ENCODE measurements at places on chromosomes 13 and 19.
A peak's percentile ranks its signal among the peaks of the same experiment; 100 is the strongest.

DNA sequence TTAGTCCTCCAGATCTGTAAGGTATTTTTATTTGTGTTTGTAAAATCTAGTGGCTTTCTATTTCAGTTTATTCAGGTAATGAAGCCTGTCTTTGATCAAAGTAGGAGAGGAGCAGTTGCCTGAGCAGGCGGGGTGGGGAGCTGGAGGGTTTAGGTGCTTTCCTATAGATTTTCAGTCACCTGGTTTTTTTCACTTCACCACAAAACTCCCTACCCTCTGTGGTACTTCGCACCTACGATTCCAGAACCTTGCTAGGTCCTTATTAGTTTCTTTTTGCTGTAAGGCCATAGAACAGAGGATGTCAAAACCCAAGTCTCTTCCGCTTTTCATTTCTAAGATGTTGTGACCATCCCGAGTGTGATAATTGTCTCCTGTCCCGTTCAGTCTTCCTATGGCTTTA, 26.6 kb downstream of the SLAIN1 start:
- DNase-seq, result no peak

DNA sequence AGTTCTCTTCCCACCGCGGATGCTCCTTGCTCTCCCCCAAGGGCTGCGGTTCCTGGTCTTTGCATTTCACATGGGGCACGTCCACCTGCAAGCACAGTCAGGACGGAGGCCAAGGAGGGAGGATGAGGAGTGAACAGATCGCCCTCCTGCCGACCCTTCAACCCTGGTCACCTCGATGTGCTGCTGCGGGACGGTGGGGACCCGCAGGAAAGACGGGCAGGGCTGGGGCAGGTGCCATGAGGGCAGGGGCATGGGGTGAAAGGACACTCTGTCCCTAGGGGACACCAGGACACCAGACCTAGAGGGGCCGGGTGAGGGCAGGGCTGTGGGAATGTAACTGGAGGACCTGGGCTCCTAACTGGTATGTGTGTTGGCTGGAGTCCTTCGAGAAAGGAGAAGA, 840 bp downstream of the SYCE2 start:
- no peak for DNase-seq

DNA sequence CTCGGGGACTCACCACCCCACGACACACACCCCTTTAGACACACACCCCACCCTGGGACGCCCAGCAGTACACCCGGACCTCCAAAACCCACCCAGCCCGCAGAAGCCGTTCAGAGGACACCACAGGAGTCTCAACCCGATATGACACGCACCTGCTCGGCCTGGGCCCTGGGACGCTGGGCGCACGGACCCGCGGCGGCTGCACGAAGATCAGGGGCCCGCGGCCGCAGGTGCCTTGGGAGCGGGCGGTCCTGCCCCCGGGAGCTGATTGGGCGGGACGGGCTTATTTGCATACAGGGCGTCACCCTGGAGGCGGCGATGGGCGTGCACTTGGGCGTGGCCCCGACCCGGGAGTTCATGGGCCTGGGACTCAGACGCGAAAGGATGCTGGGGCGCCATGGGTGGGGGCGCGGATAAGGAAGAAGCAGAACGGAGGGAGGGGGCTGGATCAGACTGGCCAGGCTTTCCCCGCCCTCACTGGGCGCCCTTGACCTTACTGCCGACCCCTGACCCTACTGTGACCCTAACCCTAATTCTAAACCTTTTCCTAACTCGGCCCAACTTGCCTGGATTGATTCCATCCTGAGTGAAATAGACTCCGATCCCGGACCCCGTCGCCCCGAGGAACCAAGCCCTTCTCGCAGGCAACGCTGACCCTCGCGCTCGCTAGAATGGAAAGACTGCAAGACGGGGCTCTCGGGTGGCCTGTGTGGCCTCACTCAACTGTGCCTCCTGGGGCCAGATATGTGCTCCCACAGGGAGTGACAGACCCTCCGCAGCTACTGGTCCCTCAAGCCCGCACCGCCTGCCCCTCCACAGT, at the start of gene MEF2B:
MEF2B (minus strand) TSS at position 211 of the 820 bp plus-strand sequence. CDS start 19,528 bp downstream, outside the sequence.
- peak; percentile 68 for DNase-seq

GRCh38 chr19:14115756-14116155, 1.8 kb downstream of the PRKACA start:
- no peak for DNase-seq

DNA sequence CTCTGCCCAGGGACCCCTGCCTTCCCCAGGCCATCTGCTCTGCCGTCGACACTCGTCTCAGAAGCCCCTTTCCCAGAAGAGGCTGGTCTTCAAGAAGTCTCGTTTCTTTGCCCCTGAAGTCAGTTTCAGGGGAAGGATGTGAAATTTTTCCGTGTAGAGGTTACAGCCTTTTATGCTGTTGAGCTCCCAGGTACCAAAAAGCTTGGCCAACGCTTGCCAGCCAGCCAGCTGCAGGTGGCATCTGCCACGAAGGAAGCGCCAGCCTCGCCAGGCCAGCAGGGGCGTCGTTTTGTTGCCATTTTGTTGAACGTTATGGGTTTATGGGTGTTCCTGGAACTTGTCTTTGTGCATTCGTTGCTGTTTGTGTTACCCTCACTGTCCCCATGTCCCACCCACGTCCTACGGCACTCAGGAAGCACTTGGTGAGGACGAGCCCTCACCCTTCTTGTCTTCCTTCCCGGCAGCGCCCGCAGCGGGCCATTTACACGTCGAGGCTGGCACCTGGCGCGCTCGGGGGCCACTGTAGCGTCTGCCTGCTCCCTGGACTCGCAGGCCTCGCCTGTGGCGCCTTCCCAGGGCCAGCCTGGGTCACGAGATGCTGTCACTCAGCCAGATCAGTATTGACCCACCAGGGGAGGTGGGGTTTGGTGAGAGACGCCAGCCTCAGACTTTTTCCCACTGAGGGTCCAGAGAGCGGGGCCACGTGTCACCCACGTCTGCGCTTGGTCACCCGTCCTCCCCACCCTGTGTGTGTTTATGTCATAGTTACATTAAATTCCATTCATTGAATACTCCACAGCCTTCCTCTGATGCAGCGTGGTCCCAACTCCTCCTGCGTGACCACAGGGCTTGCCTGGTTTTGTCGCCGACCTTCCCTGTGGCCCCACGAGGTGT, 37.1 kb downstream of the AP1M1 start:
- no peak for DNase-seq

GRCh38 chr19:9149997-9150396, 9.8 kb downstream of the ZNF317 start:
- no peak for DNase-seq

DNA sequence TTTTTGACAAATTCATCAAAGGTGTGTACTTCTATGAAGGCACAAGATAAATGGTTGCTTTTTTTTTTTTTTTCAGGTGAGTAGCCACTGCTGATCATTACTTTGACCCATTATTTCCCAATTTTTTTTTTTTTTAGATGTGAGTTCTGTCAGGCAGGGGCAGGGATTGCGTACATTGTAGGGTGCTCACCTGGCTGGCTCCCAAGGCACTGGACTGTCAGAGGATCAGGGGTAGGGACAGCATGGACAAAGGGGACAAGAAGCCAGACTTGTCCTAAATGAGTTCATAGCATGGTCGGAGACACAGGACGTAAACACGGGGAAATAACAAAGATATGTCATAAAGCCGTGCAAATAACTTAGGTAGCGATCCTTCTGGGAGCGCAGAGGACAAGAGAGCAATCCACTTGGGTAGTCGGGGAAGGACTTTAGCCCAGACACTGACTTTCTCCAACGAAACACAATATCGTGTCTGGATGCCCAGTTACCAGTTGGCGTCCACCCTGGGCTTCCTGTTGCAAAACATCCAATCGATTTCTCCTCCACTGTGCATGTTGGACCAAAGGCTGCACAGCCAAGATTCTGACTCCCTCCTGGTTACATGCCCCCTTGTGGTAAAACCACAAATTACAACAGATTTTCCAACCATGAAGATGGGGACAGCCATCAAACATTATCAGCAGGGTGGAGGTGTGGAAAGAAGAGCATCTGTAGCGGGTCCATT, 27.5 kb upstream of the KATNAL1 start:
- peak; percentile 3 for DNase-seq

DNA sequence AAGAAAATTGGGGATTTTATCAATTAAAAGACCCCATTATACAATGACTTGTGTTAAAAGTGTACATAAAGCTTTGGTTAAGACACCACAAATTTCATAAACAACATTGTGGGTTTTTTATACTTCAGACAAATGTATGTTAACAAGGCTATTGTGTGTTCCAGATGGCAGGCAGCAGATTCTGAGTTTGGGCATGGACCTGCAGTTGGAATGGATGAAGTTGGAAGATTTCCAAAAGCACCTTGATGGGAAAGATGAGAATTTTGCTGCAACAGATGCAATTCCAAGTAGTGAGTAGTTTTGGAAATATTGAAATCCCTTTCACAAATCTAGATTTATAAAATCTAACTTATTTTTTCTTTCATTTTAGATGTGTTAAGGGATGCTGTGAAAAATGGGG, 25.4 kb downstream of the MPHOSPH8 start:
- DNase-seq, result peak; percentile 1

DNA sequence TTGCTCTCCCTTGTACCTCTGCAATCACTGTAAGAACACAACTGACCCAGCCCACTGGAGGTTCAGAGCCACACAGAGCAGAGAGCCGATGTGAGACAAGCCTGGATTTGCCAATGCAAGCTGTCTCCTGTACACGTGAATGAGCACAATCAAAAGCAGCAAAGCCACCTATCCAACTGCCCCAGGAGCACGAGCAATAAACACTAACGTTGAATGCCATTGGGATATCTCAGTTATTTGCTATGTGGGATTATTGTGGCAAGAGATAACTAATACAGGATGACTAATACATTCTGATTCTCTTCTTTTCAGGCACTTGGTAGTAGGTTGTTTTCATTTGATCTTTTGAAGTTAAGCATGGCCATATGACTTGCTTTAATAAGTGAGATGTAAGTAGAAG, 85.2 kb upstream of the FAM216B start:
- DNase-seq, result no peak

GRCh38 chr19:39403331-39404312, 3.0 kb upstream of the ZFP36 start:
- no peak for DNase-seq

- peak; percentile 96 for DNase-seq
Observed at GRCh38 chr19:57814505-57815246, at the start of gene ZNF552. Gene ZNF552 (minus strand): TSS chr19:57814913. CDS start chr19:57814743, 170 bp downstream.

- DNase-seq, result peak; percentile 15
Observed at GRCh38 chr13:70523622-70524021, 415.4 kb upstream of the KLHL1 start.

GRCh38 chr13:84543962-84544361, 661.7 kb upstream of the SLITRK1 start:
- no peak for DNase-seq

DNA sequence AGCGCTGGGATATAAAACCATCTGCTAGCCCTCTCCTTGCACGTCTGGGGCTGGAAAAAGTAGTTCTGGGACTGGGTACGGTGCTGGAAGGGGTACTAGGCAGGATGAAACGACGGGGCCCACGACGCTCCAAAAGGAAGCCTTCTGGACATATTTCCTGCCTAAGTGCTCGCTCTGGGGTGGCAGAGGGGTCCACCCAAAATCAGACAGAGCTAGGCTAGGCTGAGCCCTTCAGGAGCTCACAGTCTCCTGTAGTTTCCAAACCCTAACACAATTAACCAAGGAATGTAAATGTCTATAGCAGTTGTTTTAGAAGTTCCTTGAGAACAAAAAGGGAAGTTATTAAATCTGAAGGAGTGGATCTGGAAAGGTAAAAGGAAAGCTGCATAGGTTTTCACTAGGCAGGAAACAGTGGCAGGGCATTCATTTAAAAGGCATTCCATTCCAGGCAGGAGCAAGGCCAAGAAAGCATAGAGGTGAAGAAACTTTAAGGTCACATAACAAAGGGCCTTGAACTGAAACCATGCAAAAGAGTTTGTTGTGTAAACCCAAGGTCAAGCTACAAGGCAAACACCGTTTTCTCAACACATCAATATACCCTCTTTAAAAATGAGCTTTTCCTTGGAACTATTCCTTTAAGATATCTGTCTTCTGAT, 634 bp upstream of the DIAPH3 start:
- no peak for DNase-seq

- no peak for DNase-seq
Observed at GRCh38 chr13:23618341-23618740, 48.1 kb downstream of the TNFRSF19 start.

- no peak for DNase-seq
Observed at GRCh38 chr19:55702131-55702627, 27.2 kb downstream of the EPN1 start.

GRCh38 chr13:93377196-93377595, 150.6 kb downstream of the GPC6 start:
- no peak for DNase-seq

DNA sequence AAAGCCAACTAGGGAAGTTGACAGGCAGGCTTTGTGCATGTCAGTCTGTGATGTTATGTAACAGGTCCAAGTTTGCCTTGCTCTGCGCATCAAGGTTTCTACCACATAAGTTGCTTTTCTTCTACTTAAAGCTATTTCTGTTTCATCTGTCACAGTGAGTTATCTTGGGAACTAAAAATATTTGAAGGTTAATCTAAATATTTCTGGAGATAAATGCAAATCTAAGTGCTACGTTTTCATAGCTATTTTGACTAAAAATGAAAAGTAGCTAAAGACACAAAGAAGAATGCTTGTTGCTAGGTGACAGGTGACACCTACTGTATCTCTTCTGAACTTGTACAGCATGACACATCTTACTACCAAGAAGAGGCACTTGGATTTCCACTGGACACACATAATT, 135.6 kb downstream of the KLF12 start:
- DNase-seq, result no peak

- DNase-seq, result no peak
Observed at GRCh38 chr13:52983836-52984235, 44.8 kb upstream of the OLFM4 start.

- DNase-seq, result no peak
Observed at GRCh38 chr19:3216874-3217273, 7.6 kb upstream of the CELF5 start.

DNA sequence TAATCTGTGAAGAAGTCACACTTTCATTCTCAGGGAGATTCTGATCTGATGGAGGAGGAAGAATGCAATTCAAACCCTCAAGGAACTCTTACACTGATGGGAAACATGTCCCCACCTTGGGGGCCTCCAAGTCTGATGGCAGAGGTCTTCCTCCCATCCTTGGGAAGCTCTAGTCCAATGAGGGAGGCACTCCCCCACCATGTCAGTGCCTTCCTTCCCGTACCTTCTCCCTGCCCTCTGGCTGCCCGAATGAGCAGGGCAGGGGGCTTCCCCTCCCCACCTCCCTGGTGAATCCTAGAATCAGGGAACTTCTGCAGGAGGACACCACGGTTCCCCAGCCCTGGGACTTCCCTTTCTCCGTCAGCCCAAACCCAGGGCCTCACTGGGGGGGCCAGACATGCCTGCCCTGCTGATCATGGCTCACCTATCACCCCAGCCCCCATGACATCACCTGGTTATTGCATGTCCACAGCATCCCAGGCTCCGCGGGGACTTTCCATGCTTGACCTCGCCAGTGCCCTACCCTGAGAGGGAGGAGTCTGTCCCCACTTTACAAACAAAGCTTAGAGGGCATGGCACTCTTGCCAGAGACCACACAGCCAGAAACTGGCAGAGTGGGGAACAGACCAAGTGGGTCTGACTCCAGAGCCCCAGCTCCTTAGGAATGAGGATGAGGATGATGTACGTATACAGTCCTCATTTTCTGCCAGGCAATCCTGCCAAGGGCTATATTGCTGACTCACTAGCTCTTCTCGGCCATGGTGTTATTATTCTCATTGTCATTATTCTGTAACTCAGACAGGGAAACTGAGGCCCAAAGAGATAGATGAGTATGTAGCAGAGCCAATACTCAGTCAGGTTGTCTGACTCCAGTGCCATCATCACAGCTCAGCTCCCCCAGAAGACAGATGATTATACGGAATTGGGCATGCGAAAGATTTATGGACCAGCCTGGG, 9.6 kb upstream of the BCL3 start:
- no peak for DNase-seq

GRCh38 chr19:18053576-18054219, 33.0 kb downstream of the IL12RB1 start:
- DNase-seq, result no peak

Data from NCI-H1105 treated with DMSO at 0.1 percent for 48 hours (cell line).